Stimulated activated CD4-positive, alpha-beta T cell treated with anti-CD3 and anti-CD28 coated beads, Interleukin-4, amount 100 ng/mL, for 1 hour (primary cell): ENCODE measurements at places on chromosomes 7 and 10.

GRCh38 chr10:119410361-119411116 lies 132.0 kb downstream of the RGS10 start:
- no peak for DNase-seq

GRCh38 chr10:1630304-1630703 lies 107.0 kb downstream of the ADARB2 start:
- no peak for DNase-seq

DNA sequence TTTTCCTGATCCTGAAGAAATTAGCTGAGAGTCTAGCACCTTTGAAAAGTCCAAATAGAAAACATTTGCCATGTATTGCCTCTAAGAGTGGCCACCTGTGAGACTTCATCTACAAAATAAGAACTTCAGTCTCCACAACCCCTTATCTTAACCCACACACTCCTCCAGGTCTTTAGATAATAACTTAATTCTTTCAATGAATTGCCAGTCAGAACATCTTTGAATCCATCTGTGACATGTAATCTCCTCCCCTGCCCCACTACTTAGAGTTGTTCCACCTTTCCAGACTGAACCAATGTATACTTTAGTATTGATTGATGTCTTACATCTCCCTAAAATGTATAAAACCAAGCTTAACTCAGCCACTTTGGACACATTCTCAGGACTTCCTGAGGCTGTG lies 84.4 kb upstream of the FAM171A1 start:
- DNase-seq = no peak

DNA sequence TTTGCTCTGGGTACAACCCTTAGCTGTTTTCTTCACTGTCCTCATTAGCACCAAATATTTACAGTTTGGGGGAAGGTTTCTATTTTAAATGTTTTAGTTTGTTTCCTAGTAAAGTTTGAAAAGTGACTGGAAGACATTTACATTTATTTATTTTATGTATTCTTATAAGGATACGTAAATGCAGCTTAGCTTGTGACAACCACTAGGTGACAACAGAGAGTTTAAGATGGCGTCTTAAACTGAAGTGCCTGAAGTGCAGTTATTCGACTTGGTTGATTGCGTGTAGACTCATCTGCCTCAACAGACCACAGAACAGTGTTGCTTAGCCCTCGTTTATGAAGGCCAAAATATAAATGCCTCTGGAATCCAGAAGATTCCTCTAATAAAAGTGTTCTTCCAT lies 378.2 kb upstream of the MYO3A start:
- DNase-seq = no peak

DNA sequence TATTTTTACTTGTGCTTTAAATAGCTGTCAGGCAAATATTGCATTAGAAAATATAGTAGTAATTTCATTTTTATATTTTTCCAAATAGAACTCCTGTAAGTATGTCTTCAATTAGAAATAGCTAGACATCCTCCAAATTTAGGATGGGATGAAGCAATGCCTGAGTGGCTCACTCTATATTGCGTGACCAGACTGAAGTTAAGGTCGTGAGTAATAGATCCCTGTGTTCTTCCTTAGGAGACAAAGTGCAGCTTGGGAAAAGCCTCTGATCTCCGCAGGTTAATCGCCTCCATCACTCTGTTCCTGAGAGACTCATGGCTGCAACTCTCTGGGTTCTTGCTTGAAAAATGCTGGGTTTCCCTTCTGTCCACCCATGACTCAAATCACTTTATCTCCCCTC lies 484.8 kb upstream of the ANKRD30A start:
- DNase-seq = no peak

DNA sequence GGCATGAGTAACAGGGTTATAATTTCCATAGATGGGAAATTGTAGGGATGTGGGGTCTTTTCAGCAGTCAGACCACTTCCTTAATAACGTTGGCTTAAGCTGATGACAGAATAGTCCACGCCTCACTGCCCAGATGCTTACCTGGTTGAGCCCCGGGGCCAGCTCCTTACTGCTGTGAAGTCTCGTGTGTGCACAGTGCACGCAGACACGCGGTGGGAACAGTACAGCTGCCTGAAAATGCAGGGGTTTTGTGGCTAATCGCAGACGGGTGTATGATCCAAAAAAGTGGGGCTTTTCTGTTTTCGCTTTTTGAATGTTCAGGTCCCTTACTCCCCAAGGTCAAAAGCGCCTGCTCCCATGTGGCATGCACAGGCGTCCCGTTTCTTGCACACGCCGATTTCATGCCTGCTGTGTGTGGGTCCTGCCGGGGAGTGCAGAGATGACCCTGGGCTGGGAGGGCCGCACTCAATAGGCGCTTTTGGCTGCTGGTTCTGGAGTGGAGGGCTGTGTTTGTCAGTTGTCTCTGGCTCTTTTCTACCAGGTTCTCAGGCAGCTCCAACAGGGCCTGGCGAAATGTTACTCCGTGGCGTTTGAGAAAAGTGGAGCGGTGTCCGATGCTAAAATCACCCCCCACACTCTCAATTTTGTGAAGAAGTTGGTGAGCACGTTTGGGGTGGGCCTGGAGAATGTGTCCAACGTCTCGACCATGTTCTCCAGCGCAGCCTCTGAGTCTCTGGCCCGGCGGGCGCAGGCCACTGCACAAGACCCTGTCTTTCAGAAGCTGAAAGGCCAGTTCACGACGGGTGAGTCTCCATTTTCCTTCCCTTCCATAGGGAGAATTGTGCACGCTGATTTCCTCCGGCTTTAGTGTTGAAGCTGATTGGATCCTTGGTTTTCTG lies 116.0 kb downstream of the TRRAP start:
- no peak for DNase-seq

DNA sequence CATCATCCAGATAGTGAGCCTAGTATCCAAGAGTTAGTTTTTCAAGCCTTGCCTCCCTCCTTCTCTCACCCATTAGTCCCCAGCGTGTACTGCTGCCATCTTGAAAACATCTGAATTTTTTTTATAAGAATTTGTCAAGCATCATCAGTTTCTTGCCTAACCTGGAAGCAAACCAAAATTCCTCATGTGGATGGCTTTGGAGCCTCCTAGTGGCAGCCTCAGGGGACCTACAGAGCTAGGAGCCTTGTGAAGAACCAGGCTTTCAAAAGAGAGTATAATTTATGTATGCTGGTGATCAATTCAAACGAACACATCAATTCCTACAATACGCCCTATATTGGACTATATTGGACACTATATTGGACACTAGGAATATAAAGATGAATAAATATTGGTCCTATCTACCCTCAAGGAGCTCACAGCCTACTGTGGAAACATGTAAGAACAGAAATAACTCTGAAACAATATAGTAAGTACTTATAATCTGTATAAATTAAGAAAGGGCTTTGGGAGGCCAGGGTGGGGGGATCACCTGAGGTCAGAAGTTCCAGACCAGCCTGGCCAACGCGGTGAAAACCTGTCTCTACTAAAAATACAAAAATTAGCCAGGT lies 63.4 kb downstream of the HPSE2 start:
- no peak for DNase-seq

DNA sequence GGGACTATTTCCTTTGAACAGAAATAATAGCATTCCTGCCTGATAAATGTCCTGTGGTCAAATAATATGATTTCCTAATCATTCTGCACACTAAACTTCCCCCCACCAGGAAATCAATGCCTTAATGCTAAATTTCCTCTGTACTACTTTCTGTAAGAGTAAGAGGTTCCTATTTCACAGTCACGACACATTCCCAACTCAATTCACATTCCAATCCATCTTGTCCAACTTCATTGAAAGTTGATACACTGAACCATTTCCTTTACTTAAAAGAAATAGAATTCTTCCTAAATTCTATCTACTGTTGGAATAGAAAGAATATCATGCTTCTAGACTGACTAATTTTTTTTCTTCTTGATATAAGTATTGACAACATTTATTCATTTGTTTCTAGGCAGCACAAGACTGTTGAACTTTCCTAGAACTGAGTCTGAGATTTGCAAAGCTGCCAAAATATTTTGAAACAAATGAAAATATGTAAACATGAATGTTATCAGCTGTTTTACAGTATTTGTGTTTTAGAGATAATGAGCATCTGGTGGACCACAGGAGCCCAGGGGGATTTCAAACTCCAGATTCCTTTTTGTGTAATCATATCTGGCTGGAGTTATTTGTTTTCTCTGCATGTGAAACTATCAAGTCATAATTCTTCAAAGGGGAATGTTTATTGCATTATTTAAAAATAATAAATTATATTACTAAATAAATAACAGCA lies 121.5 kb downstream of the TPST1 start:
- no peak for DNase-seq

DNA sequence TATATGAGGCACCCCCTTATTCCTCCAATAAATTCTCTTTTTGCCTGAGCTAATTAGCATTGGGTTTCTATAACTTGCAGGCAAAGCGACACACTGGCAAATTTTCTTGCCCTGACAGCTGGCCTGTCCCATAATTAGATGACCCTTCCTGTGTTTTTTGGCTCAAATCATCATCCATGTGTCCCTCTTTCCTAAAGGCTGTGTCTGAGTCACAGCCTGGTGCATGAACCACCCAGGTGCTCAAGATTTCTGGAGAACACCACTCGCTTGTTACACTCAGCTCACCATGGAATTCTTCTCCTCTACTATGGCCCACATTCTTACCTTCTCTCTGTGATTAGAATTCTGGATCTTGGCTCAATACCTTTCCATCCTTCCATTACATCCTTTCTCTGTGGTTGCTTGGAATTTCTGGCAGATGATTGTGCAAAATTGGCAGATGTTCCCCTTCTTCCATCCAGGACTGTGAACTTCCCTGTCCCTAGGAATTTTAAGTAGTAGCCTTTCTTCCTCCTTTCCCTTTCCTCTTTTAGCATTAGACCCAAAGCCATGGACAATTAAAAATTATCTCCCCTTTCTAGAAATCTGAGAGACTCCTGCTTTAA lies 116.0 kb upstream of the ANKRD1 start:
- no peak for DNase-seq

DNA sequence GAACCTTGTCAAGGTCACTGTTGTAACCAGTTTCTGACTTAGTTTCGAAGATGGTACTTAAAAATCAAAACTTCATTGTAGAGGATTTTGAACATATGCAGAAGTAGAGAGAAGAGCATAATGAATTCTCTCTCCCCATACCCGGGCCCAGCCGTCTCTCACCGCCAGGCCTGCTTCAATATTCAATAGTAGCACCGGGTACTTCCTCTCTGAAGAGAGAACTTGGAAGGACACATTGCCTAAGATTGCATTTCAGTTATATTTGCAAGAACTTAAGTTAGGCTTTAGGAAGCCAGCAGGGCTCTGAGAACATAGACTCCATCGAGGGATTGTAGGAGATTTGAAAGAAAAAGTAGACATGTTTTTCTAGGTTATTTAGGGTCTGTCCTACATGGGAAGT lies 19.1 kb downstream of the LMTK2 start:
- DNase-seq = no peak

- no peak for DNase-seq
These were observed 8.8 kb upstream of the DNTT start for GRCh38 chr10:96295475-96295874.

DNA sequence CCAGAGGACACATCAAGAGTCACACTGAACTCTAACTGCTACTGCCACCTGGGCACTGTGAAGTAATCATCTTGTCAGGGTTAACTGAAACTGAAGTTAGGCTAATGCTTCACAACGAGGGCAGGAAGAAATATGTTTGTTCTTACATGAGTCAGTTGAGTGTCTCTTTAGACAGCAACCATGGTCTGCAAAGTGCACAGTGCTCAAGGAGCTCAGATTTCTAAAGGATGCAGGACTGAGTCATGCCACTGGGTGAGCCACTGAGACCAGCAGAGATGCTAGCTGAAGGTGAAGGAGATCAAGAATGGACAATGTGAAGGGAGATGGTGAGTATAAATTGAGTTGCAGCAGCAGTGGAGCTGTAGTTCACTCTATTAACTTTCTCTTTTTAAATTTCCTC lies 76.0 kb upstream of the CTTNBP2 start:
- DNase-seq = no peak

DNA sequence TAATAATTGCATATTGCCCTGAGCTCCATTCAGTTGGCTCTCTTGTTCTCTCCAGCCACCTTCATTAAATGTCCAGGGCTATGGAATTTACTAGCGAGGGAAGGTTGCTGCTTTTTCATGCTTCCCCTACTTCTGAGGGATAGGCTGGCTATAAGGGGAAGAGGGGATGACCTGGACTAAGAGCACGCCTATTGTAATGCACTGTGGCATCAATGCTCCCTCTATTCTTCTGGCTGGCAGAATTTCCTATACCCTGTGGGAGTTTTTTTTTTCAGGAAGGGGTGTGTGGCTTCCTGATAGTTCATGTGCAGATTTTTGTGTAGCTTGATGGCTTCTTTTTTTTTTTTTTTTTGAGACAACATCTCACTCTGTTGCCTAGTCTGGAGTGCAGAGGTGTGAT lies 155.8 kb downstream of the SND1 start:
- no peak for DNase-seq

DNA sequence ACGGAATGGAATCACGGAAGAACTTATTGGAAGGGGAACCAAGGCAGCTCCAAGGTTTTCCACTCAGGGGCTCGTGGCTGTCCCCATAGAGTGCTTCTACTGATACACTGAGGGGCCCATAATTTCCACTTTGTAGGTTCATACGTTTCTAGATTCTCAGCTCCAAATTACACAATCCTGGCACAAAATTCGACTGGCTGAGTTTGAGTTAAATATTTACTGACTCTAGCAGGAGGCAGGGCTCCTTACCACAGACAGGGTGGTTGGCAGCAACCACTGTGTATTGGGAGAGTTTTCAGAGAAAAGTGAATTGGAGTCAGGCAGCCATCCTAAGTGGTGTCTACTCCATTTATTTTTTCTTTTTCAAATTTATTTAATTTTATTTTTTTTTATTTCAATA lies 55.4 kb upstream of the SEC61G start:
- no peak for DNase-seq

GRCh38 chr7:25122373-25122772 lies 2.7 kb downstream of the CYCS start:
- DNase-seq = no peak

DNA sequence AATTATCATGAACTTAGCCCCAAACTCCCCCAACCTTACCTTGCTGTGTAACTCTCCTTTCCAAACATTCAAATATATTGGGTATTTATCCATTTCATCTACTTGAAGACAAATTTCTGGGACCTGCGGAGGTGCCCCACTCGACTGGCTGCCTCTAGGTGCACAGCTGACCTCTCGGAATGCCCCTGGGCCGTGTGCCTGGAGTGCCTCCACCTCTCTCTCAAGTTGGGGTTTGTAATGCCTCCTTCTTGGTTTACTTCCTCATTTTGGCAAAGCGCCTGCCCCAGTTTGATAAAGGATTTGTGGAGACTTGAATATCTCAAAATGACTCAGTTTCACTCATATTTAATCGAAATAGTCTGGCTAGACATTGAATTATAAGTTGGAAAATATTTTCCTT lies 16.6 kb downstream of the ZNF777 start:
- DNase-seq = no peak

DNA sequence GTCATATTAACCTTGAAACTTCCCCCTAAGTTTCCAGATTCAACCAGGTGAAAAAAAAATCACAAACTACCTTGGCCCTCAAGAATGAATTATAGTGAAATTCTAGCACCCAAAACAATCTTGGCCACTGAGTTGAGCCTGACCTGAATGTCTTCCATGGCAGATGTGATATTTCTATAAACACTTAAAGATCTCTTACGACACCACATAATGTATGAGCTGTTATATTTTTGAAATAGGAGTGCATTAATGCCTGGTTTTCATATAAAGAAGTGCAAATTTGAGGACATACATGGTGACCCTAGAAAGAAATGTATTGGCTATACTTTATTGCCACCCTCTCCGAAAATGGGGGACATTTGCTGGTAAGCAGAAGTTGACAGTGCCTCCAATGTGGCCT lies 584.1 kb upstream of the KCND2 start:
- no peak for DNase-seq

GRCh38 chr10:88725798-88726197 lies 19.7 kb downstream of the LIPK start:
- no peak for DNase-seq
